Hair follicular keratinocyte (primary cell): ENCODE measurements at places on chromosomes 4 and X. TPM values are rescaled to one million over a fixed set of nuclear protein-coding genes. Genes with fewer than 3 reads are reported as not detected.

The CCDC158 gene
- 0.04 TPM in 1 of 2 replicates, not detected in the other for total RNA-seq

The GNRHR gene
- total RNA-seq = not detected in 2 replicates

The MYL5 gene
- 3.7 and 4.8 TPM in 2 replicates for total RNA-seq

The CEP44 gene
- total RNA-seq = 8.0 TPM in 2 replicates

The HSFX4 gene
- total RNA-seq = not detected in 2 replicates

The KLHL4 gene
- 0.27 and 0.62 TPM in 2 replicates for total RNA-seq

The NUDT11 gene
- 11.3 and 12.5 TPM in 2 replicates for total RNA-seq

The ADRA2C gene
- 0.70 TPM in 1 of 2 replicates, not detected in the other for total RNA-seq

The TEX13B gene
- not detected in 2 replicates for total RNA-seq

The ADGRG2 gene
- under 0.01 TPM in 1 of 2 replicates, not detected in the other for total RNA-seq

The FGF13 gene
- not detected in 2 replicates for total RNA-seq

The F9 gene
- total RNA-seq = not detected in 2 replicates

The GAB1 gene
- 8.6 and 14.7 TPM in 2 replicates for total RNA-seq

The JCHAIN gene
- total RNA-seq = not detected in 2 replicates

The GRPR gene
- not detected in 2 replicates for total RNA-seq

The CSAG2 gene
- not detected in 2 replicates for total RNA-seq

The CDS1 gene
- total RNA-seq = 17.8 and 20.6 TPM in 2 replicates

The TRAPPC11 gene
- total RNA-seq = 27.0 and 28.7 TPM in 2 replicates

The PCYT1B gene
- total RNA-seq = 7.2 and 8.8 TPM in 2 replicates

The ATP7A gene
- total RNA-seq = 2.3 and 2.6 TPM in 2 replicates

The NLGN4X gene
- total RNA-seq = 0.08 TPM in 1 of 2 replicates, not detected in the other

The PNMA6F gene
- total RNA-seq = not detected in 2 replicates

The PPARGC1A gene
- not detected in 2 replicates for total RNA-seq

The FAM3A gene
- 34.8 and 50.1 TPM in 2 replicates for total RNA-seq

The LRIT3 gene
- total RNA-seq = 0.11 TPM in 1 of 2 replicates, not detected in the other

The PLP1 gene
- not detected in 2 replicates for total RNA-seq

The DEFB131A gene
- total RNA-seq = not detected in 2 replicates

The MAGEA1 gene
- total RNA-seq = not detected in 2 replicates

The BRS3 gene
- not detected in 2 replicates for total RNA-seq

The RAI2 gene
- total RNA-seq = not detected in 2 replicates

The NAA11 gene
- total RNA-seq = not detected in 2 replicates

The ZXDA gene
- total RNA-seq = 1.4 and 3.6 TPM in 2 replicates

The USP51 gene
- 0.38 and 0.39 TPM in 2 replicates for total RNA-seq

The ANOS1 gene
- total RNA-seq = 2.6 and 16.6 TPM in 2 replicates

The SLIT2 gene
- 3.5 and 4.1 TPM in 2 replicates for total RNA-seq

The PFKFB1 gene
- 0.27 TPM in 1 of 2 replicates, not detected in the other for total RNA-seq

The KLF8 gene
- total RNA-seq = 4.4 and 4.8 TPM in 2 replicates

The SPATA18 gene
- 5.4 and 7.0 TPM in 2 replicates for total RNA-seq

The UGT2A1 gene
- total RNA-seq = not detected in 2 replicates

The TRIM60 gene
- total RNA-seq = not detected in 2 replicates

The TBC1D8B gene
- total RNA-seq = 5.0 and 5.8 TPM in 2 replicates

The SMPX gene
- not detected in 2 replicates for total RNA-seq

The NKX6-1 gene
- total RNA-seq = 0.04 TPM in 1 of 2 replicates, not detected in the other
